Transverse colon (tissue), 4 donors: ENCODE measurements at places on chromosomes 5 and 9. TPM values are rescaled to one million over a fixed set of nuclear protein-coding genes. Genes with fewer than 3 reads are reported as not detected.

The ANKRD55 gene
- total RNA-seq, result not detected

The PCDHA5 gene
- not detected for total RNA-seq

The HAND1 gene
- total RNA-seq, result 7.6 TPM

The DNM1 gene
- total RNA-seq, result 41.8 TPM

The ECM2 gene
- total RNA-seq, result 7.2 TPM

The SMC2 gene
- total RNA-seq, result 3.0 TPM

The GARIN3 gene
- total RNA-seq, result not detected

The C7 gene
- total RNA-seq, result 123 TPM

- DNase-seq, result no peak
These were observed 167.0 kb upstream of the CDKN2B start for GRCh38 chr9:22175972-22176545.

DNA sequence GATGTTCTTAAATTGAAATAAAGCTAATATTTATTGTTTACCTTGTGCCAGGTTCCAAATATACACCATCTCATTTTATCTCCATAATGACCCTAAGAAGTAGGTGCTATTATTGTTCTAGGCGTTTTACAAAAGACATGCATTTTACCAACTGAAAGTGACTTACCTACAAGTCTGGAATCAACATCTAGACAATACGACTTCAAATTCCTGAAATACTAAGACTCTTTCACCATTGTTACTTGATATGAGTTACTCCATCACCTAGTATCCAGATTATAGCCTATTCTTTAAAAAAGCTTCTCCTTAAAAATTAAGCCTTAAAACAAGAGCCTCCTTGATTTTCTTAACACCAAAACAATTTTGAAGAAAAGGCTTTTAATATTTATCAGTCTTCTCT lies 13.3 kb downstream of the HACD4 start:
- no peak for DNase-seq

DNA sequence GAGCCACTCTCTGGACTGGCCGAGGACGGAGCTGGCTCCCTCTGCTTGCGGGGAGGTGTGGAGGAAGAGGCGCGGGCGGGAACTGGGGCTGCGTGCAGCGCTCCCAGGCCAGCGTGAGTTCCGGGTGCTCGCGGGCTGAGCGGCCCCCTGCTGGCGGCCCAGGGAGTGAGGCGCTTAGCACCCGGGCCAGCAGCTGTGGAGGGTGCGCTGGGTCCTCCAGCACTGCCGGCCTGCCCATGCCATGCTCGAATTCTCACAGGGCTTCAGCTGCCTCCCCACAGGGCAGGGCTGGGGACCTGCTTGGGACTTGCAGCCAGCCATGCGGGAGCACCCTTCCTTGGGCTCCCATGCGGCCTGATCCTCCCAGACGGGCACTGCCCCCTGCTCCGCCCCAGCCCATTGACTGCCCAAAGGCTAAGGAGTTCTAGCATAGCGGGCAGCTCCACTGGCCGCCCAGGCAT lies 416.9 kb downstream of the MRPS30 start:
- no peak for DNase-seq

- DNase-seq, result no peak
These were observed 8.5 kb upstream of the TMEM268 start for GRCh38 chr9:114602620-114603019.

DNA sequence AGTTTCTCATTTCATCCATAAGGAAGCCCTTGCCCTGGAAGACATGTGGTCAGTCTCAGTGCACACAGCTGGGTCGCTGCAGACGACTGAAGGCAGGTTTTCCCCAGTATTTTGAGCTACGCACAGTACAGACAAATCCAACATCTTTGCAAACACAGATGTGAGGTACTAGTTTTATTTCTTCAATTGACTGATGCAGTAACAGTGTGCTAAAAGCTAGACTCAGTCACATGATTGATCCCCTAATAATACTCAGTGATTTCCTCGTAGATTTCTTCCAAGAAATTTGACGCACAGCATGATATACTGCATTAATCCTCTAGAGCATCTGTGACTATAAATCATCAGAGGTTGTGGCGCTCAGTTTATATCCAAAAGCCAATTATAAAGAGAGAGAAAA lies 346.1 kb downstream of the DIRAS2 start:
- no peak for DNase-seq

DNA sequence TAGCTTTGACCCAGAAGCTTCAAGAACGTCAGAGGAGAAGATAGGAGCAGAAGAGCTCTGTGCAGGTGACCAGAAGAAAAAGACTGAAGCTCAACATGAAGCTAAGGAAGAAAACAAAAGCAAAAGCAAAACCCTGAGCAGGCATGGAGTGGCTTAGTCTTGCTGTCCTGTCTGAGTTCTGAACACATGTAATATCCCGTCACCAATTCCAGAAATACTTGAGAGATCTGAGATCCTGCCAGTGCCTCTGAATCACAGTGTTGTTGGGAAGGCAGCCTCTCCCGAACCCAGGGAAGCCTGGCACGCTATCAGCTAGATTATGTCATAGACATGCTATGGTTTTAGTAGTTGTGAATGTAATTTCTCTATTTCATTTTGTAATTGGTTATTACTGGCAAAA lies 235.7 kb downstream of the ICE1 start:
- DNase-seq, result peak; percentile 16

DNA sequence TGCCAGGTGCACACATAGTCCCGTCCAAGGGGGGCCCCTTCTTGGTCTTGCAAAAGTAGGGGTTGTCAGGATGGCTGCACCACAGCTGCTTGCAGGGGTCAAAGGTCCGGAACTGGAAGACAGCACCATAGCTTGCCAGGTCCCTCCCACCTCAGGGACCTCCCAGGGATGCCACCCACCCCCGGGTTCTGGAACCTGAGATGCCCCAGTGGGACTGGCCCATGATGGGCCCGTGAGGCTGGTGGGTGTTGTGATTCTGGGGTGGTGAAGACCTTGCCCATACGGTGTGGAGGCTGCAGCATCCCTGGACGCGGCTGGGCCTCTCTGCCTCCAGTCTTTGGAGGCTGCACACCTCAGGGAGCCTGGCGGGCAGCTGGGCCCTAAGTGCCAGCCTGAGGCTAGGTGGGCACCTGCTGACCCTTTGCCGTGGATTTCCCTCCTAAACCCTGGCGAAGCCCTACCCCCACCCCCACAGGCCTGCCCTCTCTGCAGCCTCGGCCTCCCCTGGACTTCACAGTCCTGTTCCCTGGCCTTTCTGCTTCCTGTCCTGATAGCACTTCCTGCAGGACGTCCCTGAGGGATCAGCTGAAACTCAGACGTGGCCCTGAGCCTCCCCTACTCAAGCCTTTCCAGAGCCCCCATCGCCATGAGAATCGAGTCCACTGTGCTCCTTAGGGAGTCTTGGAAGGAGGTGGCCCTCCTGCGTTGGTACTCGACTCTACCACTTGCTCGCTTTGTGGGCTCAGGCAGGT lies 92.1 kb downstream of the ZNF354C start:
- no peak for DNase-seq

- no peak for DNase-seq
These were observed 391.1 kb downstream of the TMEM161B start for GRCh38 chr5:87877495-87877894.

DNA sequence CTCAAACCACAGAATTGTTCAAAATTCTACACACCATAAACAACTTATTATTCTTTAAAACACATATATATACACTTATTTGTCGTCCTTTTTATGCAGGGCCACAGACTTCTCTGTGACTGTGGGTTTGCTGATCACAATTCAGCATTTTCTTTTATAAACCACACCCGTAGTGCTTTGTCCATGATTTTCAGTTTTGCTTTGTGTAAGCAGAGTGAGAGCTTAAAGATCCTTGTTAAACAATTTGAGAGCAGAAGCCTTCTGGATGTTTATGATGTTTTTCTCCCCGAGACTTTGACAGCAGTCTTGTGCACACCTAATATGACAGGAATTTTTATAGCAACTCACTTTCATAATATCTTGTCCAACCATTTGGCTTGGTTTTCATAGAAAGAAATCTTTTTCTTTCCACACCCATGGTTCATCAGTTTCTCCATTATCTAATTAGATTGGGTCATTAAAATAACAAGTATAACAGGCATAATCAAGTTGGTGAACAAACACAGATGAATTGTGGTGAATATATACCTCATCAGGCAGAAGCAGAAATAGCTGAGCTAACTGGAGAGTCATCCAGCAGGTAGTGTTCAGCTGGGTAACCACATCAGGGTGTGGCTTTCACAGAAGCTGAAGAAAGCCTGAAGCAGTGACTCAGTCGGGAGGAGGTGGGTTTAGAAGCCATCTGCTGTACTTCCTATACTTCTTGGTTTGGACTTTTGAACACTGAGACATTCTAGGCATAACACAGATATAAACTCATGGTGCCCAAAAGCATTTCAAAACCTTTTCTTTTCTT lies 232.8 kb downstream of the DOCK8 start:
- peak; percentile 44 for DNase-seq

DNA sequence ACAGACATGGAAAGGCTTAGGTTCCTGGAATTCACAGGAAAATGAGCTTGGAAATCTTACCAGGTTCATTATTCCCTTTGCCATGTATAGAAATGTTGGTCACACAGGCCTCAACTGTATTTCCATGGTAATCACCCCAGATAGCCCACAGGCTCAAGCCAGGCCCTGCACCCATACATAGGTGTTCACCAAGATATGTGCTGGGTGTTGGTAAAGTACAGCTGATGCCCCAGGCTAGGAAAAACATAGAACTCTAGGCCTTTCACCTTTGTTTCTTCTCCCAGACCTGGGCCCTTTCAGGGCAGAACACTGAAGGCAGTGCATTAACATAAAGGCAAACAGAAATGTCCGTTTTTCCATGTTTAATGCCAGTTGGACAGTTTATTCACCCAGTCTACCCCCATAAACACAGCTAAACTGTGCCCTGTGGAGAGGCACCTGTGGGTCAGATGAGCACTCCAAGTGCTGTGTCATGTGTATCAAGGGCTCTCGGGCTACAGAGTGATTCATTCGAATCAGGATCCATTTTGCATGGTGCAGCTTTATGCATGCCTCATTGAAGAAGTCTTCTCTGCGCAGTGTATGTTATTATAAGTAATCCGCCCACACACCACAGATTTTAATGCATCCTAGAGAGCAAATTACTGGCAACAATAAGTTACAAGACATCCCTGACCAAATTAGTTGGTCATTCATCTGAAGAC lies 93.4 kb upstream of the SLC30A5 start:
- no peak for DNase-seq

DNA sequence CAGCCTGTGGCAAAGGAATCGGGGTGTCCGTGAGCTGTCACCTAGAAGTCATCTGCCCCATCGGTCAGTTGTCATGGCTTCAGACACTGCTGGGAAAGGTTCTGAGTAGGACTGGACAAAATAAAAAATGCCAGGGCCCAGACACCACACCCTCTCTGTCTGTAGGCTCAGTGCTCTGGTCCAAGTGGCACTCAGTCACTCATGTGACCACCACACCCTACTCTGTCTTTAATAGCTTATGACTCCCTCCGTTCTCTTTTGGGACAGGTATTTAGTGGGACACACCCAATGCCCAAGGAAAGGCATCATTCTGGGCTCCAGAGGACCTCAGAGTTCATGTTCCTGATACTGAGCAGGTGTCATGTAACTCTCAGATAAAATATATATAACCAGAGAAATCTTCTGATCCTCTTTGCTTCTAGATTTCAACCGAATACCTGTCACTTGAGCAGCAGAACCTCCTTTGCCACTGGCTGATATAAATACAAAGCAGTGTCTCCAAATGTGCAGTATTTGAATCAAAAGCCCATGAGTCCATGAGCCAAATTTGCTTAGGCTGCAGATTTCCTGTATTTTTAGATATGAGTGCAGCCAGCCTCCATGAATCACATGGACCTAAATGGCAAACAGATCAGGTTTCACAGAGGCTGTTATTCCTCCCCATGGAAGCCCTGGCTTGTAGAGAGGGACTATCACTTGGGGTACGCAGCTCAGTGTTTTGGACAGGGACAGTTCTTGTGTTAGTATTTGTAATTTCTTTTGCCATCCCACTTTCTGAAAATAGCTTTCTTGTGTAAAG lies 272.0 kb downstream of the ARHGAP26 start:
- no peak for DNase-seq

DNA sequence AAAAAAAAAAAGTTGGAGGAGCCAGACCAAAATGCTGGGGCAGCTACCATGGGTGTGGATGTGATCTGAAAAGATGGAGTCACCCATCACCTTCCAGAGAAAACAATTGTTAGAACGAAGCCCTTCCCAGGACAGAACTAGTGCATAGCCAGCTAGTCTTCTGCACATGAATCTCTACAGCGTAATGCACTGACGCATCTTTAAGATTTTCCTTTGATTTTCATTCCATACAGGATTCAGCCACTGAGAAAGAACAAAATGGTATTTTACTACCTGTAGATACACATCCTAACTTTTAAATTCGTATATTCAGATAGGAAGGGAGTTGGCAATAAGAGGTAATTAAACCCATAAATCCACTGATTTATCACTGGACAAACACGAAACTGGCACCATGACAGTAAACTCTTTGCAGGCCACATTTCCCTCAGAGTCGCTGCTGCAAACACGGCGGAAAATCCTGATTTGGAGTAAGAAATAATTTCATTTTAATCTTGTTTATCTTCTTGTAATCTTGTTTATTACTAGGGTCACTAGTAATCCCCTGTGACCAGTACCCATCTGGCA lies 206.6 kb downstream of the SPOCK1 start:
- DNase-seq, result peak; percentile 11

DNA sequence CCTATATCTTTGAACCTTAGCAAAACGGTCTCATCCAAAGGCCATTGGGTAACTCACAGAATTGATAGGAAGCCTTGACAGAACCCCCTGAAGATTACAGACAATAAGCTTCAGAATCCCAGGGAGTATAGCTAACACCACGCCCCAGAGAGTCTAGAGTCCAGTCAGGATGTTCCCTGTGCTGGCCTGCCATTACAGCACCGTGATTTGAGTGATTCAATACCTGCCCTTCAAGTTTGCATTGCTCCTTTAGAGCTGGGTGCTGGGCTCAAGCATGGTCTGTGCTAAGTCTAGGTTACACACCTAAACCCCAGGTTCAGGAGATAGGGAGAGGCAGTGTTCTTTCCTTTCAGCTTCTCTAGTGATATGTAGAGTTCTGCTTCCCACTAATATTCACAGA lies 90.5 kb downstream of the RASEF start:
- DNase-seq, result peak; percentile 49

GRCh38 chr5:148979083-148979723 lies 83.7 kb downstream of the SH3TC2 start:
- peak; percentile 31 for DNase-seq

- no peak for DNase-seq
These were observed 205.8 kb downstream of the TMEM38B start for GRCh38 chr9:105900123-105900522.

DNA sequence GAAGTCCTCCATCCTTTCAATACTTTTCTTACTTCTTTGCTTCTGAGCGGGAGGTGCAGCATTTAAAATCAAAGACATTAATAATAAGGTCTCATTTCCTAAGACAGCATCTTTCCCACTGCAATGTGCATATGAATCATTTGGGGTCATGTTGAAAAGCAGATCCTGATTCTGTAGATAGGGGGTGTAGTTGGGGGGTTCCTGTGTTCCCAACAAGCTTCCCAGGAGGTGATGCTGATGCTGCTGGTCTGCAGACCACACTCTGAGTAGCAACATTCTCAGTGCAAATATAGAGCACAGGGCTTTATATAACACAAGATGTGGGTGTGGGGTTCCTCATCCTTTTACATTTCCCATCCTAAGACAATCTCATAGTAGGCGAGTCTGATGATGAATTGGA lies 126.5 kb upstream of the PALM2AKAP2 start:
- no peak for DNase-seq
